ENCODE measurements at places on chromosomes 3 and 15.

DNA sequence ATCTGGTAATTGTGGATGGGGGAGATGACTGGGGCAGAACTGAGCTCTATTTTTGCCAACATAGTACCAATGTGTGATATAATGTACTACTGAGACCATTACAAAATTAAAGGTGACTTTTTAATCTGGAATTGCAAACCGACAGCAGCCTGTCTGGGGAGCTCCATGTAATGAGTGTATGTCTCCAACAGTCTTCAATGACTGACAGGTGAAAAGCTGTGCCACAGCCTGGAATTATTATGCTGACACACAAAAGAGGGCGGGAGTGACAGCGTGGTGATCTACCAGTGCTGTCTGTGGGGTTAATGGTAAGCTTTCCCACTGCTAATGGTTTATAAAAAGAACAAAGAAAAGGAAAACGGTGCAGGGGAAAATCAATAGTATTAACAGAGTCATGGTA, 143.4 kb downstream of the CLSTN2 start:
- no peak for DNase-seq

DNA sequence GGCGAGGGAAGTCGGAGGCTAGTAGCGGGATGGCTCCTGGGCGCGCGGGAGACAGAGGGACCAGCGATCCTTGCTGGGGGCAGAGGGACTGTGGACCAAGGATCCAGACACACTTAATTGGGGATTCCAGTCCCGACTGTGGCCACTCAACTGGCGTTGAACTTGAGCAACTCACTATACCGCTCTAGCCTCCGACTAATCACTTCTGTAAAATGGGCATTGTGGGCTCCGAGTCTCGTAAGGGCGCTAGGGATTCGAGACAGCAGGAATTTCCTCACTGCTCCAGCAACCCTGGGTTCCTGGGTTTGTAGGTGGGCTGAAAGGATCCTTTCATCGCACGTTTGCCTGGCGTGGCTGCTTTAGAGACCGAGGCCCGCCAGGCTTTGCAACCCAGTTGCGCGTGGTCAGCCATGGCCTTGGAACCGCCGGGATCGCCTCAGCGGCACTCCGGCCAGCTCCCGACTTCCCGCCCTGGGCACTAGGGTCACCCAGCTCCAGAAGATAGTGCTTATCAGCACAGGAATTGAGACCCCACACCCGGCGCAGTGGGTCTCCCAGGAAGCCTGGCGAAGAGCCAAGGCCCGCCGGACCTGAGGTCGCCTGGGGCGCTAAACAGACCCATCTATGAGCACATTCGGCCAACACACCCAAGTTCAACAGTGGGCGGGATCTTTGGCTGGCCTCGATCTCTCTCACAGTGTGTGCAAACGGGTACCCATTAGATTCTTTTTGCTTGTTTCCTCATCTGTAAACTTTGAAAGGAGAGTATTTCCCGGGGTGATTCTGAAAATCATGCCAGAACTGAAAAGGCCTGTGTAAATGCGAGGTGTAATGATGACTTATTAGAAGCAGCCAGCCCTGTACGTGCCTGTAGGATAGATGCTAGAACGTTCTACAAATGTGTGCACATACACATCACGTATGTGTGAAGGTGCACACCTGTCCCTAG, 9.9 kb downstream of the FOXL2 start:
- no peak for DNase-seq

- DNase-seq = no peak
Observed at GRCh38 chr3:170589113-170589512, 3.2 kb upstream of the SLC7A14 start.

- no peak for DNase-seq
Observed at GRCh38 chr3:145911016-145911415, 250.0 kb downstream of the PLOD2 start.

GRCh38 chr3:150132101-150132749, 161.5 kb upstream of the PFN2 start:
- DNase-seq = peak; percentile 27

GRCh38 chr3:65884071-65884470, 154.6 kb downstream of the MAGI1 start:
- peak; percentile 11 for DNase-seq

GRCh38 chr3:13556207-13556606, 7.3 kb downstream of the FBLN2 start:
- DNase-seq = no peak

GRCh38 chr3:128323206-128324081, 143.2 kb downstream of the DNAJB8 start:
- no peak for DNase-seq

DNA sequence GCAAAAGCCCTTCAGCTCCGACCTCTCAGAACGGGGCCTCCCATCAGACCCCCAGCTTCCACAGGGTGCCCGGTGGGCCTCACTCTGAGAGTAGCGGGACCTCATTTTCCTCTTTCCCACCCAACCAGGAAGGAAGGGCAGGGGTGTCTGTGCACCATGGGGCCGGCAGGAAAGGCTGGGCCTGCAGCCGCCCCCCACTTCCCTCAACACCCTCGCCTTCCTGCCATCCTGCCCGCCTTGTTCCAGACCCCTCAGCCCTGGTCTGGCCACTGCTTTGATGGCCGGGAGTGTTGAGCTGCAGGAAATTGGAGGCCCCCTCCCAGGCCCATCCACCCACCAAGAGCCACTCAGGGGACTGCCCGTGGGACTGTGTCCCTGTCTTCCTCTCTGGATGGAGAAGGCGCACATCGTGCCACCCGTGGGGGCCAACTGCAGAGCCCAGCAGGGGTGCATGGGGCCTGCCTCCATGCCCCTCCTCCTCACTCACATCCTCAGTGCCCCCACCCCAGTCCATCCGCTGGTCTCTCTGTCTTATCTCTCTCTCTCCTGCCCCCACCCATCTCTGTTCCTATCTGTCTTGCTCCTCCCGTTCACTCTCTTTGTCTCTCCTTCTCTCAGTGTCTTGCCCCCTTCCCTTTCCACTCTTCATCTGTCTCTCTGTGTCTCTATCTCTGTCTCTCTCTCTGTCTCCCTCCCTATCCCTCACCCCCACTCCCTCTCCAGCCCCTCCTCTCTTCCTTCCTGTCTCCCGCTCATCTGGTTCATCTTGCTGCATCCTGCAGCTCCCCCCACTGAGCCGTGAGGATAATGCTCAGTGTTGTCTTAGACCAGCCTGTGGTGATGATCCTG, 1.8 kb upstream of the PLXND1 start:
- DNase-seq = peak; percentile 34

GRCh38 chr3:171802590-171802956, 7.7 kb downstream of the PLD1 start:
- no peak for DNase-seq

DNA sequence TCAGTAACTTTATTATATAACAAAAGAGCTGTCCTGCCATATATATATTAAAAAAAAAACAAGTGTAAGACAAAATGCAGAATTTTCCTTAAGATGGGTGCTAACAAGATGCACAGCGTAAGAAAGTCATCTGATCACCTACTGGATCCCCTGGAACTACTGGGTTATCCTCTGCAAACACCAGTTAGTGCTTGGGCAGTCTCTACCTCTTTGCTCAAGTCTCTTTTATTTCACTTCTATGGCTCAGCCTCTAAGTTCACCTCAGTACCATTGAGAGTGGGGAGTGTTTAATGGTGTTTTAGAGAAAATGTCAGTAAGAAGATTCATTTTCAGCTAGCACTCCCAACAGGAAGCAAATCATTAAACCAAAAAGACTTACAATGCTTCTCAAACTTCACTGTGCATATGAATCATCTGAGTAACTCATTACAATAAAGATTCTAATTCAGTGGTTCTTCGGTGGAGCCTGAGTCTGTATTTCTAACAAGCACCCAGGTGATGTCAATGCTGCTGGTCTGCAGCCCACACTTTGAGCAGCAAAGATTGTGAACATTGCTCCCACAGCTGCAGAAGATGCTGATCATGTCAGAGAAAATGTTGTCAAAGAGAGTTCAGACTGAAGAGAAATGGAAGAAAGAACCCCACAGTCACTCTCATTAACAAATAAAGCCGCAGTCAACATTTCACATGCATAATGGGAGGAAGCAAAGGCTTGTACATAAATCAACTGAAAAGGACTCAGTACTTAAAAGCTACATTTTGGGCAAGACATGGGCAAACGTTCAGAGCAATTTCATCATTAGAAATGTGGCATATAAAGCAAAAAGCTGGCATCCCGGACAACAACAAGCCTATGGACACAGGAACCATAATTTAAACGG, 227.1 kb upstream of the ATP11B start:
- DNase-seq = no peak

DNA sequence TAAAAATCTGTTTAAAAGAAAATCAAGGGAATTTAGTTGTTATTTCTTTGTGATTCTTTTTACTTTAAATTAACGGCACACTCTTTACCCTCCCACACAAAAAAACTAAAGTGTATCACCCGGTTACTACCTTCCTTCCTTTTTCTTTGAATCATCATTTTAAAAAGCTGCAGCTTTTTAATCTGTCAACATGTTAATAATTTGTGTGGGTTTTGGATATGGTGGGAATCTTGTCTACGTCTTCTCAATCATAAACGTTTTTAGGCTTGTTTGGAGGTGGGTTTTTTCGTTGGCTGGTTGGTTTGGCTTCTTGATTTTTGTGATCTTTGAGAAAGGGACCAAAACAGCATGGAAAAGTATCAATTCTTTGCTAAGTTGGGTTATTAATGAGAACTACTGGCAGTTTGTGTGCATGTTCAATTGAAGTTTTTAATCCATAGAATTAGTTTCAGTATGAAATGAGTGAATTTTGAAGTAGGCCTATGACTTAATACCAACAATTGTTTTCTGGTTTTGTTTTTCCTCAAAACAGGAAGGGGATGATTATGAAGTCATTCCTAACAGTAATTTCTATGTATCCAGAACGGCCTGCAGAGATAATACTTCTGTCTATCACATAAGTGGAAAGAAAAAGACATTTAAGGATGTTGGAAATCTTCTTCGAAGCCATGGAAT, 4.5 kb downstream of the SMC4 start:
- peak; percentile 9 for DNase-seq

DNA sequence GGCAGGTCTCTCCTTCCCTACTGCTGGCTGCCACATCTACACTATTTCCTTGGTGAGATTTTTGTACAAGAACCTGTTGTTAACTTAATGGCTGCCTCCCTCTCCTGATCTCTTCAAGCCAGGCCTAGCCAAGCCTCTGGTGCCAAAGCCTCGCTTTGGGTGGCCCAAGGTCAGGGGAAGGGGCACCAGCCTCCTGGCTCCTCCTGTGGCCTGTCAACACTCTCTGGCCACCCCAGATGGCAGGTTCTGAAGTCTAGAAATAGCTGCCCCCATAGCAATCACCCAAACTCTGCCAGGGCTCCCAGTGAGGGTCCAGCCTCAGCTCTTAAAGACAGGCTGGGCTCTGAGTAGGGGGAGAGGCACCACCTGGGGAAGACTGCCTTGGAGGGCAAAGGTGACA, 5.0 kb downstream of the IFRD2 start:
- DNase-seq = no peak

DNA sequence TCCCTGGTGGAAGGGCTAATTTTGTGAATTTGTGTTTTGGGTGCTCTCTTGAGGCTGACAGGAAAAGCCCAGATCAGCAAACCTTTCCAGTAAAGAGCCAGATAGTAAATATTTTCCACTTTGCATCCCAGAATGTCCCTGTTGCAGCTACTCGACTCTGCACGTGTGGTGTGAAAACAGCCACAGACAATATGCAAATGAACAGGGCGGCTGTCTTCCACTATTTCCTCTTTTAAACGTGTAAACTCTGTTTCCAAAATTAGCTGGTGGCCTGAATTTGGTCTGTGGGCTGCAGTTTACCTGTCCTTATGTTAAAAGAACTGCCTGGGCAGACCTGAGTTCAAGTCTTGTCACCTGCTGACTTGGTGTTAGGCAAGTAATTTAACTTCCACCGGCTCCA, 202.7 kb downstream of the EDEM1 start:
- DNase-seq = no peak

DNA sequence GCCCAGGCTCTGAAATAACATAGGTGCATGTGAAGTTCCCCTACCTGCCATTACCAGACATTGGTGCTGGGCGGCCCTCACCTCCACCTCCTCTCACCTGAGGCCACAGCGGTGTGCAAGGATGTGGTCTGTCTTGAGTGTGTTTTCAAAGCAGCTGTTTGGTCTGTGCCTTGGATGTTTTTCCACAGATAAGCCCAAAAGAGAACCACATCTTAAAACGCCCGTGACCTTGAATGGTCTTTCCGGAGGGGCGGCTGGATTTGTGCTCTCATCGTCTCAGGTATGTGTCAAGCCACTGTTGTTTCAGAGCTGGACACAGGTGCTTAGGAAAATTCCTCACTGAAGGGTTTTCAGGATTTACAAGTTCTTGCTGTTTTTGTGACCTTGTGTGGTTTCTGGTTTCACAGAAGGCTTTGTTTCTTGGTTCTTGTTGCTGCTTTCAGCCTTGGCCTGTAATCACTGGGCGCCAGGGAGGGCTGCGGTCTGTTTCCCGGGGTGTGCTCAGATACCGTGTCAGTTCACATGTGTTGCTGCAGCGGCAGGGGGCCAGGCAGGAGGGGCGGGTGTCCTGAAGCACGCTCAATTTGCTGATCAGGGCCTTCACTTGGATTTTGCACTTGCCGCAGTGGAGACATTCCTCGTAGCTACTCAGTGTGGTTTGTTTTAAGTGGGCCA, 128.4 kb downstream of the IGF1R start:
- DNase-seq = peak; percentile 34

DNA sequence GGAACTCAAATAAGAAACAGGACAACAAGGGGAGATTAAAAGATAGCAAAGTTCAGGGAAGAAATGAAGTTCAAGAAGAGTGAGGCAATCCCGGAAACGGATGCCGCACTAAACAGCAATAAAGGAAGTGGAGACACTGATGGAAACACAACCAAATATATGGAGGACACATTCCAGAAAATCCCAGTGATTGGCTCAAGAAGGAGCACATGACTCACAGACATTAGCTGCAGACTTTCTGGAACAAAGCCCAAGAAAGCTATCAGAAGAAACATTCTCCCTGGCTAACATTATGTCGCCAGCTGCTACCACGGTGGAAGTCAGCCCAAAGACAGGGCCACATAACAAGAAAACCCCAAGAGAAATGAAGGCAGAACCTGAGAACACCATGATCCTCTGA, 18.1 kb upstream of the VGLL4 start:
- peak; percentile 44 for DNase-seq

DNA sequence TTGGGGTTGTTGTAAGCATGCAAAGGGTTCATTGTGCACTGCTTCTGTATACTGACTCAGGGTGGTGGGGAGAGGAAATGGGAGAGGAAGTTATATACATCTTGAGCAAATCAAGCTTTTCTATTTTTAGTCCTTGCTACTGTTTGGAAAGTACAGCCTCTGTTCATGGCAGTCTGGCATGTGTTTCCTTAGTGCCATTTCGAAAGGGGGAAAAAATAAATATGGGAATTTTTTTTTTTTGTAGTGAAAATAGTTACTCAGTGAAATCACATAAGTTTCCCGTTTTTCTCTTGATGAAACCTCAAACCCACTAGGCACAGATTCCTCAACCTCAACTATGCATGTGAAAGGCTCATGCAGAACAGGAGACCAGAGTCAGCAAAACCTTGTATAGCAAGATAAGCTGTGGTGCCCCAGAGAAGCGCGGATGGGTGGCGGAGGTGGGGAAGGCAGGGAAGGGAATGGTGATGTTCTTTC, 353.3 kb downstream of the LPP start:
- peak; percentile 15 for DNase-seq

- no peak for DNase-seq
Observed at GRCh38 chr15:88040516-88040915, 216.0 kb downstream of the NTRK3 start.

Measured in epithelial cell of esophagus (primary cell).